Umbilical cord (tissue), 2 donors: ENCODE measurements at places on chromosomes 3 and 15. TPM values are rescaled to one million over a fixed set of nuclear protein-coding genes. Genes with fewer than 3 reads are reported as not detected.
A peak's percentile ranks its signal among the peaks of the same experiment; 100 is the strongest.

FBXW12 gene
- total RNA-seq, result 6.0 TPM

DNA sequence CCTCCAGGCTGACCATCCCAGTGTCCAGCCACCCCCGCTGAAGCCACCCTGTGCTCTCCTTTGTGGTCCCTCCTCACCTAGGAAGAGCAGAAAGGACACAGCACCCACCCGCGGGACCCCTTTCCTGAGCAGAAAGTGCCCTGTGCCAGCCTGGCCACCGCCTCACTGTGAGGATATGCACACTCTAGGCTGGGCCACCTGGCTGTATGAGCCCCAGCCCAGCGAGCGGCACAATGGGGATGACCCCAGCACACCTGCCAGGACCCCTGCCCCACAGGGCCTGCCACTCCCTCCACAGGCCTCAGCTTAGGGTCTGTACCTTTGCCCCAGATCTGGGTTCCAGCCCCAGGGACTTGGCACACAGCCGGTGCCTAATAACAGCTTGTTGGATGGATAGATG lies 47.9 kb upstream of the FURIN start:
- no peak for DNase-seq

ACKR4 gene
- 2.6 TPM for total RNA-seq

- DNase-seq, result no peak
Measured at GRCh38 chr3:48596157-48596556, 1.0 kb upstream of the COL7A1 start.

DNA sequence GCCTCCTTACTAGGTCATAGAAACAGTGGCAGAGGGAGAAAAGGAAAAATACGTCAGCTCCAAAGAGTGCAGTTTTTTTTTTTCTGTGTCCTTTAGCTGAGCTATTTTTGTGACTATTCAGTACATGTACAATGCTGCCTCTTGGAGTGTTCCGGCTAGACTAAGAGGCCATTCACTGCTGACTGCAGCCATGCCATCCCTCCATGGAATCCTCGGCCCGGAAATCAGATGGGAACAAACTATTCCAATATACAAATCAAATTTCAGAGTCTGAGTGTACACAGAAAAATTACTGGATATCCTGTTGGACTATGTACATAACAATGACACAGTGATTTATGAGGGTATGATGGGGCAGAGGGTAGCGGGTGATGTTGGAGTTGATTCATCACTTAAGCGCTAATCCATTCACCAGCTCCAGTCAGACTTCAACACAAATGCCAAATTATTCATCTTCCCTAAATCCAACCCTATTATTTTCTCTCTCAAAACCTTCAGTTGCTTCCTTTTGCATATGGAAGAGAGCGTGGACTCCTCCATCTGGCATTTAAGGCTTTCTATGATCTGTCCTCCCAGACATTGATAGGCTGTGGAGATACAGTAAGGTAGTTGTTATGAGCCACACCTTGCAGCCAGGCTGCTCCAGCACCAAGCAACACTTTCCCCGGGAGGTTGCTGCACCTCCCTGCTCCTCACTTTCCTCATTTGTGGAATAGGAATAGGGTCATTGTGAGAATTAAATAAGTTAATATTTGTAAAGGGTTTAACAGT lies 109.1 kb downstream of the LPP start:
- DNase-seq, result peak; percentile 55

SLC22A13 gene
- 0.48 TPM for total RNA-seq

SNX22 gene
- total RNA-seq, result 4.1 TPM

DNA sequence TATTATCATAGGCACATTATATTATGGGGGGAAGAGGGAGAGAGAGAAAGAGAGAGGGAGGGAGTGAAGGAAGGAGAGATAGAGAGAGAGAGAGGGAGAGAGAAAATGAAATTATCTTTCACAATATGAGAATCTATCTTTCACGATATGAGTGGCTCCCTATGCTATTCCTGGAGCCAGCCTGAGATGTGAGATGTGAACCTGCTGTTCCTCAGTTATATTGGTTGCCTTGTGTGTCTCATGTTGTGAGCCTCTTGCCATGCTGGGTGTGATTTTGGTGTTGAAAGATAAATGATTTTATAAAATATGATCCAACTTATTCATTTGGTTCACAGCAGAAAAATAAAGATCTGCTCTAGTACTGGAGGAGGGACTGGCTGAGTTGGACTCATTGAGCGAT lies 148.7 kb downstream of the PPM1L start:
- DNase-seq, result no peak

SCAMP5 gene
- total RNA-seq, result 1.2 TPM

- DNase-seq, result no peak
Measured at GRCh38 chr3:100600181-100601042, 9.0 kb upstream of the ADGRG7 start.

GRCh38 chr15:47339800-47340570 lies 377.3 kb upstream of the SEMA6D start:
- DNase-seq, result peak; percentile 55

DNA sequence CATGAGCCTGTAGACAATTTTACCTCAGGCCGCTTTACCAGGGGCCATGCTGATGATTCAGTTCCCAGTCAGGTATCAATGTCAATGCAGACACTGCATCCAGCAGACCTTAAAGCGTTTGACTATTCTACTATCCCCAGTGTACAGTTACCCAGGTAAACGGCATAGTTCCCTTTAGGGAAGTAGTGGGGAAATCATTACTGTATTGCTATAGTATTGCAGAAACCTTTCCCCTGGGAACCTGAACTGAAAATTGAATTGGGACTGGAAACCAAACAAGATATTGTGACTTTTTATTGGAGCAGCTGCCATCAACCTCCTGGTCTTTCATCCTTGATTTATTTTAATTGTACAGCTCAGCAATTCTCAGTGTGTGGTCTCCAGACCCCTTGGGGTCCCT lies 6.6 kb upstream of the INAFM2 start:
- no peak for DNase-seq

CPLX3 gene
- total RNA-seq, result 0.72 TPM

P3H2 gene
- 22.9 TPM for total RNA-seq

- no peak for DNase-seq
Measured at GRCh38 chr3:143291836-143292447, 172.4 kb downstream of the CHST2 start.

- DNase-seq, result no peak
Measured at GRCh38 chr3:156598413-156598812, 43.5 kb upstream of the SSR3 start.

DNA sequence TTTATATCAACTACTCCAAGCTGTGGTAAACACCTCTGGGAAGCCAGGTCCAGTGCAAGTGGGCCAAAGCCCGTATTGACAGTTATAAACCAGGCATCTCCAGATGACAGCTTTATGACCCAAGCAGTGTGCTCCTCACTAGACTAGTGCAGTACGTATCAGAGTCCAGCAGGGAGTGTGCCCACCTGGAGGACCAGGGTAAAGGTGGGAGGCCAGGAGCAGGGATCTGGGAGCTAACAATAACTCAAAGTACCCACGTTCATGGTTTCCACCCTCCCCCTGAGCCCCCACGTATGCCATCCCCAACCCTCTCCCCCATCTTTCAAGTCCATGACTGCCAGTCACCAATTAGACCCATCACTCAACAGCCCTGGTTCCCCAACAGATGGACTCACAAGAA lies 27.0 kb upstream of the ALDH1A3 start:
- no peak for DNase-seq

SLC7A14 gene
- 9.6 TPM for total RNA-seq

BCHE gene
- total RNA-seq, result 98.2 TPM

DNA sequence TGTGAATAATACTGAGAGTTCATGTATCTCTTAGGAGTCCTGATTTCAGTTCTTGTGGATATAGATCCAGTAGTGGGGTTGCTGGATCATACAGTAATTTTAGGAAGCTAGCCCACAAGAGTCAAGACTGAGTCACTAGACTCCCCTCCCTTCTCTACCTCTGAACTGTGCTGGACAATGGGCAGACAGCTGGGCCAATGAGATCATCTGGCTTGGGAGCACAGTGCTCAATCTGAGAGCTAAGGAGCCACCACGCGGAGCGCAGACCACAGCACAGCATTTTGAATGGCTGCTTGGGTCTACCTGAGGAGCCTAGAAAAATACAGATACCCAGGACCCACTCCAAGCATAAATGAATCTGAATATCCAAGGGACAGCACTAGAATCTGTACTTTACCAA lies 32.5 kb downstream of the WNT5A start:
- DNase-seq, result no peak

IL17RC gene
- total RNA-seq, result 39.2 TPM

DNA sequence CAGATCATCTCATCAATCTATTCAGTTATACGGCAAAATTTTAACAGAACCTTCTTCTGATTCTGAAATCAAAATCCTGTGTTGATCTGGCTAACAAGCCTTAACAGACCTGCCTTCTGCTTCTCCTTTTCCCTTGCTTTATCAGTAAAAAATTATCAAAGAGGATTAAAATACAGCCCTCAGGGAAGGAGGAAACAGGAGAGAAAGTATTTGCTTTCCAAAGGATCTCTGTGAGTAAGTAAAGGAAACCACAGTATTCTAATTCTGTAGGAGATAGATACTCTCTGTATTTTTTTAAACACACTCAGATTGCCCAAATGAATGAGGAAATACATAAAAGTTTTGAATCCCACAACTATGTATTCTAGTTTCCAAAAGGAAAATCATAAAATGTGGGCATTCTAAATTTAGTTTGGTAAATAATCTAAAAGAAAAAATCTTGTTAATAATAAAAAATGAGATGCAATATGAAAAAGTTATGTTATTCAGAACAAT lies 221.8 kb downstream of the ZIC1 start:
- no peak for DNase-seq
